ENCODE measurements at places on chromosomes 5 and 9.
A peak's percentile ranks its signal among the peaks of the same experiment; 100 is the strongest.

DNA sequence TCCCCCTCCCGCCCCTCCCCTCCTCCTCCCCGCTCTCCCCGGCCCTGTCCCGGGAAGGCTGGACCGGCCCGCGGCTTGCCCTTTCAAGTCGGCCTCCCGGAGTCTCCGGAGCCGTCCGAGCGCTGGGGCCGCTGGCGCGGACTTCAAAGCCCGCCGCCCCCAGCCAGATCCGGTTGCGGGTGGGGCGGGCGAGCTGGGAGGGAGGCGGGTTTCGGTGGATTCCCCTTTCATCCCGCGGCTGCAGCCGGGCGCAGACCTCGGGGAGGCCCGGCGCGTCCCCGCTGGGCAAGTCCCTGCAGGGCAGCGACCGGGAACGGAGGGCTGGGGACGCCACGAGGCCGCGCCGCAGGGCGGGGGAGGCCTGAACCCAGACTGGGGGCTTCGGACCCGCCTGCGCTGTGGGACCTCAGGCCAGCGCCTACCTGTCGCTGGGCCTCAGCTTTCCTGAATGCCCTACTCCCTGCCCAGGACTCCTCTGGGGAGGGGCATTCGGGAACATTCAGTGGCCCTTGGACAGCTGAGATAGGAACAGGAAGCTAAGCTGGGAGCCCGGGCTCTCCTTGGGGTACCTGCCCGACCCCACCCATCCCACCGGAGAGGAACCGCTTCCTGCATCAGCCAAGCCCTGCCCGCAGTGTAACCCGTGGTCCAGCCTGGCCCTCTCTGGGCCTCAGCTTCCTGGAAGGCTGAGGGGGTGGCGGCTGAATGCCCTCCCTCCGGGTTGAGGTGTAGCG, 23.4 kb downstream of the C9orf50 start:
- peak; percentile 80 for DNase-seq

- no peak for DNase-seq
These were observed 27.4 kb downstream of the ERGIC1 start for GRCh38 chr5:172861461-172861860.

GRCh38 chr5:1784197-1785050, 15.2 kb downstream of the MRPL36 start:
- DNase-seq: no peak

DNA sequence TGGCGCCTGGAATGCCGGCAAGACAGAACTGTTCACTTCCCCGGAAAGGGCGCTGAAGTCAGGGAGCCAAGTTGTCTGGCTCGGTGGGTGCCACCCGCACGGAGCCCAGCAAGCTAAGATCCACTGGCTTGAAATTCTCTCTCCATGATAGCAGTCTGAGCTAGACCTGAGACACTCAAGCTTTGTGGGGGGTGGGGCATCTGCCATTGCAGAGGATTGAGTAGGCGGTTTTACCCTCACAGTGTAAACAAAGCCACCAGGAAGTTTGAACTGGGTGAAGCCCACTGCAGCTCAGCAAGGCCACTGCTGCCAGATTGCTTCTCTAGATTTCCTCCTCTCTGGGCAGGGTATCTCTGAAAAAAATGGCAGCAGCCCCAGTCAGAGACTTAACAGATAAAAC, 277.4 kb downstream of the SLCO4C1 start:
- DNase-seq: peak; percentile 5

GRCh38 chr5:28896949-28897348, 1858.6 kb upstream of the CDH9 start:
- DNase-seq: no peak

GRCh38 chr9:95512709-95513095, 4.1 kb downstream of the PTCH1 start:
- DNase-seq: no peak

DNA sequence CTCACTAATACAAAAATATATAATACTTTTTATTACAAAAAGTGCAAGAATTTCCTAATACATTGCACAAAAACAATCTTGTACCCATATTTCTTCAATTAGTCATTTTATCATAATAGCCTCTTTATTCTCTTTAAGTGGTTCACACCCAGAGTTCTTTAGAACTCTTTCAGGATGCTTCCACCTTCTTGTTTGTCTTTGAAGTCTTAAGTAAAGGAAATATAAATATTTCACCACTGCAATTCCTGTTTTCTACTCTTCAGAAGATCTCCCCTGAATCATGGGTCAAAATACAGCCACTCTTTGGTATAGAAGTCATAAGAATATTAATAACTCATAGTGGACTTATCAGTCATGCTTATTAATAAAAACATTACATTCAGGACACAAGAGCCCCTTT, 293.0 kb downstream of the ATPSCKMT start:
- DNase-seq: no peak

DNA sequence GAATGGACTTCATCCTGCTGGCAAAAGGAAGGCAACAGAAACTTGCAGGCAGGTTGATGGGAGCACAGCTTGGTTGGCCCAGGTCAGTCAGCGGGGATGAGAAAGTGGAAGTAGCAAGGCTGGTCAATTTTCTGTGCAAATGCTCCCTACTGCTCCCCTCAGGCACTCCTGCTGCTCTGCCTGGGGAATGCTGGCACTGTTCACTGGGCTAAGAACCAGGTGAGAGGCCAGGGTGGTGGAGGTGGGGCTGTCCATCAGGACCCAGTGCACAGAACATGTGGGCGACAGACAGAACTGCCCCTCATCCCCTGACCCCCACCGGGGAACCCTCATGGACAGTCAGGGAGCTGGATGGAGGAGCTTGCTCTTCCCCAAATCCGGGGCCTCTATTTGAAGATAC, 593.1 kb downstream of the IRX1 start:
- no peak for DNase-seq

DNA sequence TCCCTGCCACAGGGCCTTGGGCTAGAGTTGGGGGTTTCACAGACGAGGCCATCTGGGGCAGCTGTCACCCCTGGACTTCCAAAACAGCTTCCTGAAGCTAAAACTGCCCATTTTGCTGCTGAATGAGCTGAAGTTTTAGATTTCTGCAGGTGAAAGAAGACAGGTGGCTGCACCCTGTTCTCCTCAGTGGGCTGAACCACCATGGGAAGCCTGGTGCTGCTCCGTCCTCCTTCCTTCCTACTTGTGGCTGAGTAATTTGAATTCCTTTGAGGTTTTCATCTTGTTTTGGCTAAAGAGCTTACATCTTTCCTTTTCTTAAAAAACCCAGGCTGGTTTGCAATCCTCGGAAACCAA, 5.3 kb downstream of the NKD2 start:
- DNase-seq: no peak

- no peak for DNase-seq
These were observed 67.4 kb upstream of the TBC1D9B start for GRCh38 chr5:179974946-179975712.

Data from uterus (tissue), 4 donors.